Epithelial cell of umbilical artery (primary cell): ENCODE measurements at places on chromosomes 2 and 18. TPM values are rescaled to one million over a fixed set of nuclear protein-coding genes. Genes with fewer than 3 reads are reported as not detected.

The MROH2A gene
- total RNA-seq, result not detected in 2 replicates

The SPTBN1 gene
- total RNA-seq, result 258 and 286 TPM in 2 replicates

The SPP2 gene
- not detected in 2 replicates for total RNA-seq

The MAPK4 gene
- total RNA-seq, result not detected in 2 replicates
